Left kidney (tissue), 8 donors: ENCODE measurements at places on chromosomes 2 and 18. TPM values are rescaled to one million over a fixed set of nuclear protein-coding genes. Genes with fewer than 3 reads are reported as not detected.

GRCh38 chr2:37645836-37646235, 25.6 kb downstream of the CDC42EP3 start:
- no peak for DNase-seq

The FSHR gene
- not detected for polyA plus RNA-seq

GRCh38 chr2:164710837-164711765, 89.8 kb upstream of the GRB14 start:
- peak; percentile 53 for DNase-seq

DNA sequence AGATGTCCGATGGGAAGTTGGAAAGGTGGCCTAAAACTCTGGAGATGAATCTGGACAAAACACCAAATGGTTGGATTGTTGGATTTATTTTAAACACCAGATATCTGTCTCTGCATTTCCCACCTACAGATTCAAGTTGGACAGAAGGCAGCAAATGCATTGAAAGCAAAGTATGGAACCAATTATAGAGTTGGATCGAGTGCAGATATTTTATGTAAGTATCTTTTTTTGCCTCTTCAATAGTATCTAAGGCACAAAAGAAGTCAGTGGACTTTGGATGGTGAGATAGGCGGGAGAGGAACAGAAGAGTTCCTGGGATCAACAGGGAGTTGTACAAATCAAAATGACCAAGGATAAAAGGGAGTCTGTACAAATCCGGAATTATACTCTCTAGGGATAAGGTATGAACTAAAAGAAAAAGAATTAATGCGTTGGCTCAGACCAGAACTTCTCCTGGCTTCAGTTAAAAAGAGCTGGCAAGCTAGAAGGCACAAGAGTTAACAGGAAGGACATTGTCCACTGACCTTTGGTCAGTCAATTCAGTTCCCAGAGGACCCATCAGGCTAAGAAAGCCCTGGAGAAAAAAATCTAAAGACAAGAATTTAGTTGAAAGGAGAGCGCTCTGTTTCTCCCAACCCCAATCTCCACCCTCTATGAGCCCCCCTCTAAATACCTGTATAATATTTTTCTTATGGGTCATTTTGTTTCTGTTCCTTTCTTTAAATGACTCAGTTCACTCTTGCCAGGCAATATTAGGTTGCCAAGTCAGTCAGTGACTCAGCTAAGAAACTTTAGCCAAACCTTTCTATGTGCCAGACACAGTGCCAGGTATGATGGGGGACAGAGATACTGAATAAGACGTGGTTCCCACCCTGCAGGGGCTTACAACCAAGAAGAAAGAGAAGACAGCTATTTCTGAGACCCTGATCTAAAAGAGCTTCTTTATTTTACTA, 29.1 kb downstream of the CPO start:
- DNase-seq, result no peak

GRCh38 chr2:172674034-172674967, 61.3 kb upstream of the RAPGEF4 start:
- no peak for DNase-seq
